ENCODE measurements at places on chromosomes 16 and 17.
A peak's percentile ranks its signal among the peaks of the same experiment; 100 is the strongest.

DNA sequence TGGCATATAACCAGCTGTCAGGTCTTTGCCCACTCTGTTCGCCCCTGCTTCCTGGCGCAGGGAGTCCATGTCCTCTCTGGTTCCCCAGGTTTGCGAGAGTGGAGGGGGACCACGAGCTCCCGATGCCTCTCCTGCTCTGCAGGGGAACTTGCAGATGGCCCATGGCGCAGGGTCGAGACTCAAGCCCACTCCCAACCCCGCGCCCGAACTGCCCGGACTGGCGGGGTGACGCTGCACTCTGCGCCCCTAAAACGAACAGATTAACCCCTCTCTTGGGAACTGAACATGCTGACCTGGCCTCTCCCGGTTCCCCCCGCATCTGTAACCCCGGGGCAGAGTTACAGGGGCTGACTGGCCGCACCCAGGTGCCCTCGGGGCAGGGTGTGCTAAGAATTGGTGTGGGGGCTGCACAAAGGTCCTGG lies 681 bp upstream of the PLA2G15 start:
- no peak for DNase-seq

- no peak for DNase-seq
Observed at GRCh38 chr17:16886655-16887322, 85.1 kb downstream of the TNFRSF13B start.

DNA sequence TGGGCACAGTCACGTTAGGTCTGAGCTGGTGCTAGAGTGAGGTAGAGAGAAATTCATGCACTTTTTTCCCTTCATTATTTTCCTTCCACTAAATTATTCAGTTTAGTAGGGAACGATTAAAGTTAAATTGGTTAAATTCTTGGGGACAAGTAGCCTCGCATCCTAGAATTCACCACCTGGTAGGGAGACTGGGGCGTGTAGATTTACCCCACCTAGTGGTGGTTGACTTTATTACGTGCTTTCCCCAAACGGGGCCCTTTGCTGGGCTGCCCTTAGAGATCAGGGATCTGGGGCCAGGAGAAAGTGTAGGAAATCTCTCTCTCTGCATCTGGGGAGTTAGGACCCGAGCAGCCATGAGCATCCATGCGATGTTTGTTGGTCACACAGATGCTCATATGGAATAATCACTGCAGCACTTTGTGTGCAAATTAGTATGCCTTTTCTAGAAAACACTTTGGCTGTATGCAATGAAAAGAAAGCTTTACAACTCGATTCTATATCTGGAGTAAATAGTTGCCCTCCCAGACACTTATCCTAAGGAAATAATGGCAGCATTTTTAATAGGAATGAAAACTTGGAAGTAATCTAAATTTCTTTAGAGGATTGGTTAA lies 107.0 kb downstream of the PLCG2 start:
- no peak for DNase-seq

DNA sequence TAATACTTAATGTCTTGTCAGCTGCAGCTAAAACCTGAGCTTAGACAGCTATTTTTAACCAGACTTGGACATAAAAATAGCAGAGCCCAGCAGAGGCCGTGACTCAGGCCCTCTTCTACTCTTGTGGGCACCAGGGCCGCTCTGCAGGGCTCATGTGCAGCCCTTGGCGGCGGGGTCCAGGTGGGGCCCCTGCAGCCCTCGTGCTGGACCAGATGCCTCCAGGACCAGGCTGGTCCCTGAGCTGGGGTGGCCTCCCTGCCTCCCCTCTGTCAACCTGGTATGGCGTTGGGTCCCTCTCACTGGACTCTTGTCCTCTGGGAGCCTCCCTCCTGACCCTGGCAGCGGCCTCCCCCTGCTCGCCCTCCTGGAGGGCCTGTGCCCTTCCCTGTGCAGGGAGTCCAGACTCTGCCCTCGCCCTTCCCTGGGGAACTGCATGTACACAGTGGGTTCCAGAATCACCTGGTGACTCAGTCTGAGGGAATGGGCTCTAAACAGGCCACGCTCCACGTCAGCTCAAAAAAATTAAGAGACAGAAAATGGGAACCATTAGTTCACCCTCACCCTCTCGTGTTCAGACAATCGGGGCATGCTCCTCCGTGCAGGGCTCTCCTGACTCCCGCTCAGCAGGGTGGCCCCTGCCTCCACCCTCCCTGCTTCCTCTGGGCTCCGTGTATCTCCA lies 9.7 kb downstream of the CDK5R1 start:
- DNase-seq = no peak

GRCh38 chr17:63937920-63938319 lies 5.8 kb upstream of the CD79B start:
- no peak for DNase-seq

DNA sequence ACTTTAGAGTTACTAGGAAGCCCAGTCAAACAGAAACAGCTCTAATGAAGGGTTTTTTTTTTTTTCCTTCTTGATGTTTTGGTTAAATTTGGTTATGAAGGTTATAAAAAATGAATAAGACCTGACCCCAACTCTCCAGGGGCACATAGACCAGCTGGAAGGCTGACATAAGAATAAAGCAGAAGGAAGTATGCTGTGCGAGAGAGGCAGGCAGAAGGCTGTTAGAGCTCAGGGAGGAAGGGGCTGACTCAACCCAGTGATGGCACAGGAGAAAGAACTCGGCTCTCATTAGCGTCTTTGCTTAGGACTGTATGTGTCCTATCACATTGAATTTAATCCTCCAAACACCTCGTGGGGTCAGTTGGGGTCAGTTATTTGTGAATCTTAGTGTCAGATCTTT lies 474.6 kb downstream of the PMP22 start:
- no peak for DNase-seq

DNA sequence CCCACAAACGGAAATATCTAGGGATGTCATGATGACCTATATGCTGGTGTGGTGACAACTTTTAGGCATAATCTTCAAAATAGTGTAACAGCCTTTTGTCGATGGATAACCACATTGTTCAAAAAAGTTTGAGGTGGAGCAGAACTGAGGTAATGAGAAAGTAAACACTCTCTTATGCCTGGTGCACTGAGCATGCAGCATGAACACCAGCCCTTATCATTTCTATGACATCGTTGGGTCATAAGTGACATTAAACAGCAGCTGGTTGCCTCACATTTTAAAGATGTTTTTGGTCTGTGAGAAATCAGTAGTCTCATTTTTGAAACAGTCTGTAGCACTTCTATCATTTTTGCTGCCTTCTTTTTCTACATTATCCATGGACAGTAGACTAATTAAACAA lies 1.8 kb downstream of the KRT23 start:
- DNase-seq = no peak

DNA sequence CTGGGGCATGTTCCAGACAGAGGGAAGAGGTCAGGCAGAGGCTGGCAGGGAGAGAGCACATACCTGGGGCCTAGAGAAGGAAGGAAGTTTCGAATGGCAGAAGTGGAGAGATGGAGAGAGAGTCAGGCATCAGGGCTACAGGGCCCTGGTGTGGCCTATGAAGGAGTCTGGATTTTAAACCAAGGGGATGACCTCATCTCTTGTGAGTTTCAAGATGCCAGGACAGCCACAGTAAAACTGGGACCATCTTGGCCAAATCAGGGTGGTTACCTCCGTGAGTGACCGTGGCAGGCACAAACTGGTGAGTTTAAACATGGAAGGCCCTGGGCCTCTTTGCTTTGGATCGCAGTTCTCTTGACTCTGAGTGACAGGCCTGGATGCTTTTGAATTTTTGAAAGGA lies 7.6 kb upstream of the ATP2C2 start:
- DNase-seq = no peak

GRCh38 chr16:65905331-65905730 lies 461.2 kb upstream of the CDH5 start:
- DNase-seq = no peak

DNA sequence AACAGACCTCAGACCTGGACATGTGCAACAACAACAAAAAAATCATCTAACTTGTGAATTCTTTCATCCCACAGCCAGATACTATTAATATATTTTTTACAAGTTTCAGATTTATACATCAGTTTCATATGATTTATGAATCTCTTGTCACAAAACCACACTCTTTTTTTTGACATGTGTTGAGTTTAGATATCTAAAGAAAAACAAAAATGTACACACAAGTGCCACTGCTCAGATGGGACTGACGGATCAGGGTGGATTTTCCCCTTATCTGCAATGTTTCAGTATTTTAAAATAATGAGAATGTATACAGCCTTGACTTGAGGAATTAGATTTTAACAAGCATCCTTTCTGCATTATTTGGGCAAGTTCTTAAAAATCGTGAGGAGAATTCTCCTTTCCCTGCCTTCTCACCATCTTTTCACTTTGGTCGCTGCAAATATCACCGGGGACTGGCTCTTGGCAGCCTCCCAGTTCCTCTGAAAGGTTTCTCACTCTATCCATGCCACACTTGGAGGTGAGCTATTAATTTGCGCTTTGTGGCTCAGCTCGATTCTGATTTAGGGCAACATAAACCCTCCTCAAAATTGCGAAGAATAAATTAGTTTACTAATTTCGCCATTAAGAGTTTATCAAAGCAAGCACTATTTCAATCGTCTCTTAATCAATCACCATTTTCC lies 225.7 kb downstream of the XYLT1 start:
- no peak for DNase-seq

- no peak for DNase-seq
Observed at GRCh38 chr16:53495325-53495724, 7.7 kb downstream of the AKTIP start.

DNA sequence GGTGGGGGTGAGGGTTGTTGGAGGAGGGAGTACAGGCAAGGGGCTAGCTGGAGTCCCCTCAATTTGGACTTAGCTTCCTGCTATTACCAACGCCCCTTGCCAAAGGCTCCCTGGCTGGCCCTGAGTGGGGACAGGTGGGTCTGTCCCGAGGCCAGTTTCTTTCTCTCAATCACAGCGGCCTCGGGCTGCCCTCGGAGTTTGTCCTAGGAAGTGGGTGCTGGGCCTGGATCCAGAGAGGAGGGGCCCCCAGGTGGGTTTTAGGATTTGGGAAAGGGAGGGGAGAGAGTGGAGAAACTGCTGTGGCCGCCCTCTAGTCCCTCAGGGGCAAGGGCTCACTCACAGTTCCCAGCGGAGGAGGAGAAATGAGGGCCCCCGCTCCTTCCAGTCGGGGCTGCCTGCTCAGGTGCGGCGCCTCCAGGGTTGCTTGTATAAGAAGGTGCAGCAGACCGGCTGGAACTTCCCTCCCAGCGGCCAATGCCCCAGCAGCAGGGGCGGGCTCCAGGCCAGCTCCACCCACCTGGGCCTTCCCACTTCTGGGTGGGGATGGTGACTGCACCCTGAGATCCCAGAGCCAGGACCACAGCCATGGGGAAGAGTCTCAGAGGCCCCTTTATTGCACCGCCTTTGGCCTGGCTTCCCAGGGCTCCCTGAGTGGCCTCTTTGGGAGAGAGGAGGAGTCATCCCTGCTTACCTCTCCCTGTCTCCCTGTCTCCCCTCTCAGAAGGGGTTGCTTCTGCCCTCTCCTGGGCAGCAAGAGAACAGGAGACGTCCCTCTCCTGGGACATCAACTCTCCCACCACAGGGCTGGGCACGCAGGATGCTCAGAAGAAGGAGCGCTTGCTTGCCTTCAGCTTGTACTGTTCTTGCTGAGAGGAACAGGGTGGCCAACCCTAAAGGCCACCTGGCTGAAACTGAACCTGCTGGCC lies 112.0 kb upstream of the SMURF2 start:
- DNase-seq = peak; percentile 49

GRCh38 chr17:21774263-21774662 lies 81.9 kb downstream of the KCNJ18 start:
- DNase-seq = no peak

DNA sequence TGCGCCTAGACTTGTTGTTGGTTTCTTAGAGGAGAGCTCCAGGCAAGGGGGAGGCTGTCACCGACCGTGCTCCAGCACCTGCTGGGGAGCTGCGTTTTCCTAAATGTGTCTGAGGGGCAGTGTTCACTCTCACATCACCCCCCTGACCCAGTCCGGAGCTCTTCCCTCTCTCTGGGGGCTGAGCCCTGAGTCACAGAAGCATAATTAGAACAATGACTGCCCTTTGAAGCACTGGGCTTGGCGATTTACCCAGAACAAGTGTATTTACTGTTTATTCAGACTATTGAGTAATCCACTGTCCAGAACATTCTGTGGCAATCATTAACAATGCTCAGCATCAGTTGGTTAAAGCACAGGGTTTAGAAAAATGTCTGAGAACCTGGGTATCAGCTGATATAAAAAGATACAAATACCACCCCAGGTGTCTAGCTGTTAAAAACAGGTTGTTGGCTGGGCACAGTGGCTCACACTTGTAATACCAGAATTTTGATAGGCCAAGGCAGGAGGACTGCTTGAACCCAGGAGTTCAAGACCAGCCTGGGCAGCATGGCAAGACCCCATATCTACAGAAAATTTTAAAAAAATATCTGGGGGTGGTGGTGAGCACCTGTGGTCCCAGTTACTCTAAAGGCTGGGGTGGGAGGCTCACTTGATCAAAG lies 8.1 kb downstream of the CES4A start:
- DNase-seq = no peak

DNA sequence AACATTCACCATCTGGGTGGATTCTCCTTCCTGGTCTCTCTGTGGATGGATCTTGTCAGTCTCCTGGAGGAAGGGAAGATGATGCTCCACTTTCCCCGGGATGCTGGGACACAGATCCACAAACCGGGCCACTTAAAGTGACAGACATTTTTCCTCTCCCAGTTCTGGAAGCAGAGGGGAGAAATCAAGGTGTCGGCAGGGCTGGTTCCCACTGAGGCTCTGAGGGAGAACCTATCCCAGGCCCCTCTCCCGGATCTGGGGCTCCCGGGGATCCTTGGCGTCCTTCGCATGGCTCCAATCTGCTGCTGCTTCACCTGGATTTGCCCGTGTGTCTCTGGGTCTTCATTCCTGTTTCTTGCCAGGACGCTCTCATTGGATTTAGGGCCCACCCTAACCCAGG lies 263.1 kb upstream of the TNRC6C start:
- no peak for DNase-seq
